ENCODE measurements at places on chromosomes 1 and 21. TPM values are rescaled to one million over a fixed set of nuclear protein-coding genes. Genes with fewer than 3 reads are reported as not detected.

EDN2 gene
- total RNA-seq, result not detected

- no peak for DNase-seq
Measured at GRCh38 chr1:224733027-224733911, 117.2 kb downstream of the CNIH3 start.

DNA sequence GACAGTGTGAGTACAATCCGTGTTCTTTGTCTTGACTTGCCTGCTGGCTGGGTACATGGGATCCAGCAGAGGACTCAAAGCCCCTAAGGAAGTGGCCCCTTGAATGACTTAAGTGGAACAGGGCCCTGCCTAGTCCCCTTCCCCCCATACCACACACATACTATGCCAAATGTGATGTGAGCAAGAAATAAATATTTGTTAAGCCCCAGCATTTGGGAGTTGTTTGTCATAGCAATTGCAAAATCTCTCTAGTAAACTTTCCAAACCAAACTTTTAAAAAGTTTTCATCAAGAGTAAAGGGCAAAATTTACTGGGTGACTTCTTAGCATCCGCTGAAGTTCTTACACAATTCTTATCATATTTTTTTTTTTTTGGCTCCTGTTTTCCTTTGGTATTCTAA lies 32.5 kb upstream of the CACHD1 start:
- DNase-seq, result no peak

GRCh38 chr1:65189576-65190115 lies 41.6 kb downstream of the AK4 start:
- no peak for DNase-seq

HOOK1 gene
- 9.9 TPM for total RNA-seq

All from activated B cell treated with CpG ODN at 0.5 μM for 24 hours (primary cell).